ENCODE measurements at places on chromosomes 13 and 19. TPM values are rescaled to one million over a fixed set of nuclear protein-coding genes. Genes with fewer than 3 reads are reported as not detected.

The F7 gene
- not detected for total RNA-seq

The ANKLE1 gene
- total RNA-seq, result 0.38 TPM

The TSSK6 gene
- 4.9 TPM for total RNA-seq

The TSKS gene
- total RNA-seq, result not detected

DNA sequence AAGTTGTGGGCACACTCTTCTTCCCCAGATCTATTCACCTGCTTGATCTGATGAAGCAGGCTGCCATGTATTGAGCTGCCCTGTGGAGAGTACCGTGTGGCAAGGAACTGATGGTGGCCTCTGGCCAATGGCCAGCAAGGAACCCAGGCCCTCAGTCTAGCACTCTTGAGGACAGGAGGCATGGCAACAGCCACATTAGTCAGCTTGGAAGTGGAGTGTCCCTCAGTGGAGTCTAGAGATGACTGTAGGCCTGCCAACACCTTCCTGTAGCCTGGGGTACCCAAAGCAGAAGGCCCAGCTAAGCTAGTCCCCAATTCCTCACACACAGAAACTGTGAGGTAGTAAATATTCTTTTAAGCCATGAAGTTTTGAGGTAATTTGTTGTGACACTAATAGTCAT is 412.5 kb downstream of the DACH1 start:
- no peak for DNase-seq

- DNase-seq, result no peak
Measured at GRCh38 chr13:107329991-107330390, 762.1 kb upstream of the ARGLU1 start.

GRCh38 chr19:53521373-53522202 is 16.4 kb upstream of the ZNF331 start:
- no peak for DNase-seq

- no peak for DNase-seq
Measured at GRCh38 chr13:23856008-23856750, 33.0 kb downstream of the MIPEP start.

DNA sequence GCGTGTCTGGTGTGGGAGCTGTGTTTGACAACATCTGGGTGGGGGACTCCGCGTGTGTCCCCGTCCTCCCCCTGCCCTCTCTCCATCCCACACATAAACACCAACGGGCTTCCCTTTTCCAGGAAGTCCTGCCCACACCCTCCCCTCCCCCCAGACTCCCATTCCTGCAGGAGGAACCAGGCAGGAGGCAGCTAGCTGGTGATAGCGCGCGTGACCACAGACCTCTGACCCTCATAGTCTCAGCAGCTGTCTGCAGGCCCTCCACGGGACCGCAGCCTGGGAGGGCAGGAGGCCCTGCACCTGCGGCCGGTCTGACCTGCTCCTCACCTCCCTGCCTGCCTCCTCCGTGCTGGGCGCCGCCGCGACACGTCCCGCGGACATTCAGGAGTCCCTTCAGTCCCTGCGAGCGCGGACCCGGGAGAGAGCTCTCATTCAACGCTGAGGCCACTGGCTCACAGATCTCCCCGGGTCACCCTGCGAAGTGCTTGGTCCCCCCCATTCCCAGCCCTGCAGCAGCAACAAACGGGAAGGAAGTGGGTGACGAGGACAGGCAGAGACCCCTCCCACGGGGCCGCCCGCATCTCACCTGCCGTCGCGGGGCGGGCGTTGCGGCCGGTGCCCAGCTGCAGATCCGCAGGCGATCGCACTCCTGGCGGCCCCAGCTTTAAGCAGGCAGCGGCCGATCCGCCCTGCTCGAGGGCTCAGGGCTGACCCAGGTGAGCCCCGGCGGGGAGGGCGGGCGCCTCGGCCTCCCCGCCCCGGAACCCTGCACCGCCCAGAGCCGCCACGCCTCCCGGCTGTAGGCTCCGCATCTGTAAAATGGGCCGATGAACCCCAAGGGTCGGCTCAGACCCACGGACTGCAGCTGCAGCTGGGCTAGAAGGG is 1.1 kb upstream of the ACP5 start:
- DNase-seq, result no peak

GRCh38 chr13:111790621-111791020 is 276.3 kb upstream of the SOX1 start:
- DNase-seq, result no peak

- DNase-seq, result no peak
Measured at GRCh38 chr13:97758317-97758716, 195.2 kb upstream of the IPO5 start.

DNA sequence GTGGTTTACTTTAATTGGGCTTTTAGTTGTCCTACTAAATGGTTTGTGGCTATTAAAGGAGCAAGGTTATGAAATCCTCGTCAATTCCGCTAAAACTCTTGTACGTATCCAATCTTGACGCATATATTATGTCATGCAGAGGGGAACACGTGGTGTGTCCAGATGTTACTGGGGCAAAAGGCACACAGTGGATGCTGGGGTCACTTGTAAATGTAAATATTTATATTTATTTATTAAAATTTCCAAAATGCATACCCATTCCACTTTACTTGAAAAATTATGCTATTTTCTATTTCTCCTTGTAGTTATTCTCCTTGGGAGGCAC is 36.7 kb upstream of the SLC46A3 start:
- no peak for DNase-seq

GRCh38 chr13:113526466-113527220 is 36.1 kb upstream of the DCUN1D2 start:
- no peak for DNase-seq

- no peak for DNase-seq
Measured at GRCh38 chr13:94556621-94557020, 39.3 kb downstream of the TGDS start.

DNA sequence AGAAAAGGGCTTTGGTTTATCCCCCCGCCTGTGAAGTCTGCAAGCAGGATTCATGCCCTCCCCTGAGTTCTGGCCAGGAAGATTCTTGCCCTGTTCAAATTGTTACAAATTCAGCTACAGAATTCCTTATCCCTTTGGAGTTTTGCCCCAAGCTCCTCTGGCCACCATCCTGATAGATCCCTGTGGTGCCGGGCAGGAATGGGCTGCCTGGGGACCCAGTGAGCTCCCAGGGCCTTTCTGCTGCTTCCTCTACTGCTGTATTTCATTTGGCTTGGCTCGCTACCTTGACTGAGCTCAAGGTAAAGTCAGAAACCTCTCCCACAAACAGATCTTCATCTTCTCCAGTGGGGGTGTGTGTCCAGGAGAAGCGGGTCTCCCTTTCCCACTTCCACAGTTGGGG is 194.6 kb upstream of the NBEA start:
- no peak for DNase-seq

- DNase-seq, result peak; percentile 90
Measured at GRCh38 chr13:27425918-27426630, 1.7 kb downstream of the GTF3A start.

GRCh38 chr19:39183104-39183503 is 13.7 kb upstream of the NCCRP1 start:
- DNase-seq, result peak; percentile 27

GRCh38 chr13:113959198-113959597 is 14.7 kb downstream of the C13orf46 start:
- DNase-seq, result peak; percentile 76

DNA sequence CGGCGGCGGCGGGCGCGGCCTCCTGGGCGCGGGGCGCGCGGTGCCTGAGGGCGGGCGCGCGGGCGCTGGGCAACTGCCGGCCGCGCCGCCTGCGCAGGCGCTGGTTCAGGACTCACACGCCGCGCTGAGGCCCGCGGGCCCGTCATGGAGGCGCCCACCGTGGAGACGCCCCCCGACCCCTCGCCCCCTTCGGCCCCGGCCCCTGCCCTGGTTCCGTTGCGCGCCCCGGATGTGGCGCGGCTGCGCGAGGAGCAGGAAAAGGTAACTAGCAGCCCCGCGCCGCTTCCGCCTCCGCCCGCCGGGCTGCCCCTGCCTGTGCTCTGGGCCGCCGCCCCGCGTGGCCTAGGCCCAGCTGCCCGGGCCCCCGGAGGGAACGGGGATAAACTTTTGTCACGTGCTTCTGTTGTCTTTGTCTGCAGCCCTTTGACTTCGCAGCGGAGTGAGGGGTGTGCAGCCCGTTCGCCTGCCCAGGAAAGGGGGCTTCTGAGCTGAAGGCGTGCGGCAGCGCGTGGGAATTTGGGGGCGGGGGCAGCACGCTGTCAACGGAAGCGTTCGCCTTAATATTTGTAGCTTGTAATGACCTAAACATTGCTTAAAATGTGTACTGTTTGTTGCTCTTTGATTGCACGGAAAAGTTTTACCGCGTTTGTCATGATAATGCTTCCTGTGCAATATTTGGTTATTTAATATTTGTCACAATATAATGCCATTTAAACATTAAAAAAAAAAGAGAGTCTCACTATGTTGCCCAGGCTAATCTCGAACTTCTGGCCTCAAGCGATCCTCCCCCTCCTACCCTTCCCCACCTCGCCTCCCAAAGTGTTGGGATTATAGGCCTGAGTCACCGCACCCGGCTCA is 594 bp downstream of the URI1 start:
- no peak for DNase-seq

DNA sequence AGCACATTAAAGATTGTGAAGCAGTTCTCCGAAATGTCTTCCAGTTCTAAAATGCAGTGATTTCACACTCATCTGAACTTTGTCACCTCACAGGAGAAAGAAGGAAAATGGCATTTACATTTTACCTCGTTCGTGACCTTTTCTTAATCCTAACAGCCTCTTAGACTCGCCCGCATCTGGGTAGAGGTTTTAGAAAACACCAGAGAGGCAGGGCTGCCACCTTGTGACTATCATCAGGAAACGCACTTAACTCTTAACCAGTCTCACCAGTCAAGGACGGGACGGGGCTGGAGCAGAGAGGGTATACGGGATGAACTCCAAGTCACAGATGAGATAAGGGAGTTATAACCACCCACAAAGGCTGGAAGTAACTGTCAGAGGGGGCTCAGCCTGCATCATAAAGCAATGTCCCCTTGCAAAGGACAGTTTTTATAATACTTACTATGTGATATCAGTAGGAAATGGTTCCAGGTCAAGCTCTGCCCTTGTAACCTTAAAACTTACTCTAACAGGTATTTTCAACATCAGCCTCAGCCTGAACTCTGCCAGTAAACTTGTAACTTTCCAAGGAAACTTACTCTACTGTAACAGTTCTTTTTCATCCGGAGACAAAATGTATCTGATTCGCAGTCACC is 8.6 kb upstream of the CEACAM6 start:
- DNase-seq, result peak; percentile 57

DNA sequence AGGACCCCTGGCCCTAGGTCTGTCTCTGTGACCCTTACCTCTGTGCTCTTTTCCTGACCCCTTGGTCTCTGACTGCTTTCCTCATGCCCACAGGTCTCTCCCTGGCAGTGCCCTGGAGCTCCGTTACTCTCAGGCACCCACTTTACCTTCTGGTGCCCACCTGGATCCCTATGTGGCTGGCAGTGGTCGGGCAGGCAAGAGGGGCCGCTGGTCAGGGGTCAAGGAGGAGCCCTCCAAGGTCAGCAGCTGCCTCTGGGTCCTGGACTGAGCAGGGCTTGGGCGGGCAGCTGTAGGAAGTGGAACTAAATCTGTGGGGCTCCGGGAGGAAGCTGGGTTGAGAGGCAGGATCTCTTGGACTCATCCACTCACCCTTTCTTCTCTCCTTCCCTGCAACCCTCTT is 16.3 kb downstream of the PPFIA3 start:
- DNase-seq, result no peak

Measured in bronchial epithelial cell (primary cell).